AG10803 (cell line): ENCODE measurements at places on chromosomes 2 and 18.

- no peak for DNase-seq
These were observed 25.8 kb upstream of the SOS1 start for GRCh38 chr2:39146630-39147029.

GRCh38 chr2:80291656-80292055 is 12.9 kb downstream of the LRRTM1 start:
- no peak for DNase-seq

GRCh38 chr2:145203891-145204290 is 684.0 kb upstream of the ZEB2 start:
- DNase-seq: no peak

- peak; percentile 96 for DNase-seq
These were observed 115.7 kb upstream of the LRATD1 start for GRCh38 chr2:14516844-14517243.

- no peak for DNase-seq
These were observed 14.6 kb downstream of the RAMP1 start for GRCh38 chr2:237873897-237874551.

DNA sequence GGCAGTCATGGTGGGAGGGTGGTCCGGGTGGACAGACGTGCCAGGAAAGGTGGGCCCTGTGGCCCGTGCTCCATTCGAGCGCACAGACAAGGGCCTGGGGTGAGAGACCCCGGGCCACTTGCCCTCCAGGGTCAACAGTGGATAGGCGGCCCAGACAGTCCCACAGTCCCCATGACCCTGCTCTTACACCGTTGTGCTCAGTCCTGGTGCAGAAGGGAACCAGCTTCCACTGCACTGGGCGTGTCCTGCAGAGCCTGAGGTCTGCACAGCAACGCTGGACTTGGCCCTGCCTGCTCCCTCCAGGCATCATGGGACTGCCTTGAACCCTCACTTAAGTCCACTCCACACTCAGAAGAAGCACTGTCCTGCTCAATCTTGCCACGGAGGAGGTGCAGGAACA is 52.0 kb downstream of the PXDN start:
- no peak for DNase-seq

GRCh38 chr2:19472391-19472978 is 114.1 kb upstream of the OSR1 start:
- DNase-seq: no peak

DNA sequence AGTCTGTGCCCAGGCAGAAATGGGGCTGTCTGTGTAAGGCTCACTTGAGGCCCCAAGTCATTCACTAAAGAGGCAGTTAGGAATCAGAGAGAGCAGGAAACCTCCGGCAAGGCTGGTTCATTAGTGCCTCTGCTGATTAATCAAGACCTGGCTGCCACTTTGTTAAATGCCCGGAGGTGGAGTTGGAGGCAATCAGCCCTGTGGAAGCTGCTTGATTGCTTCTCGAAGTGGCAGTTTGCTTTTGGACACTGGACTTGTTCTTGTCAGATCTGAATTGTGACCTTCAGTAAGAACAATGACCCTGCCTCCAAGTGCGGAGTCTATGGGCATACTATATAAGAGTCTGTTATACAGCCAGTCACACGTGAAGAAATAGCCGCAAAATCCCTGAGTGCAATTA is 183.9 kb upstream of the LINC00305 start:
- DNase-seq: no peak

DNA sequence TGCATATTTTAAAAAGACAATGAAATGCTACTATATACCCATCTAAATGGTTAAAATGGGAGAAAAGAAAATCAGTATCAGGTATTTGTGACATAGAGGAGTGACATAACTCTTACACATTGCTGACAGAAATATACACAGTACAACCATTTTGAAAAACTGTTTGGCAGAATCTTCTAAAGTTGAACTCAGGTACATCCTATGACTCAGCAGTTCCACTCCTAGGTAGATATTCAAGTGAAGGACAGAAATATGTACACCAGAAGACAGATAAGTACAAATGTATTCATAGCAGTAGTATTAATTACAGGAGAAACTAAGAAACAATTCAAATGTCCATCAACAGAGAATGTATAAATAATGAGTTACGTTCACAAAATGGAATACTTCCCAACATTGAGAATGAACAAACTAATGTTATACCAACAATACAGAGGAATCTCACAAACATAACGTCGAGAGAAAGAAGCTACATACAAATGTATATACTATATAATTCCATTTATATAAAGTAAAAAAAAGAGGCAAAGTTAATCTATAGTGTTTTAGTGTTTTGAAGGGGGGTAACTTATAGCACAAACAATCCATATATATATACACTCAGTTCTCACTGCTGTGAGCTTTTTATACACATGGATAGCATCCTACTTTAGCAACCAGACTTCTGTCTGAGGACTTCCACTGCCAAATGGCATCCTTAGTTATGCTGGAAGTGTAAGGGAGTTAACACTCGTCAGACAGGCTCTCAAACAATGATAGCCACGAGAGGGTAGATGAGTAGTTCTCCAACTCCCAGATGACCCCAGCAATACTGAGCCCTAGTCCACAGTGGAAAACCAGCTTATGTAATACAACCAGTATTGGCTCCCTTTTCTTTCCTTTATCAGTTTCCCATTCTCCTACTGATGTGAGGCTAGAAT is 172.5 kb downstream of the NBAS start:
- DNase-seq: no peak

DNA sequence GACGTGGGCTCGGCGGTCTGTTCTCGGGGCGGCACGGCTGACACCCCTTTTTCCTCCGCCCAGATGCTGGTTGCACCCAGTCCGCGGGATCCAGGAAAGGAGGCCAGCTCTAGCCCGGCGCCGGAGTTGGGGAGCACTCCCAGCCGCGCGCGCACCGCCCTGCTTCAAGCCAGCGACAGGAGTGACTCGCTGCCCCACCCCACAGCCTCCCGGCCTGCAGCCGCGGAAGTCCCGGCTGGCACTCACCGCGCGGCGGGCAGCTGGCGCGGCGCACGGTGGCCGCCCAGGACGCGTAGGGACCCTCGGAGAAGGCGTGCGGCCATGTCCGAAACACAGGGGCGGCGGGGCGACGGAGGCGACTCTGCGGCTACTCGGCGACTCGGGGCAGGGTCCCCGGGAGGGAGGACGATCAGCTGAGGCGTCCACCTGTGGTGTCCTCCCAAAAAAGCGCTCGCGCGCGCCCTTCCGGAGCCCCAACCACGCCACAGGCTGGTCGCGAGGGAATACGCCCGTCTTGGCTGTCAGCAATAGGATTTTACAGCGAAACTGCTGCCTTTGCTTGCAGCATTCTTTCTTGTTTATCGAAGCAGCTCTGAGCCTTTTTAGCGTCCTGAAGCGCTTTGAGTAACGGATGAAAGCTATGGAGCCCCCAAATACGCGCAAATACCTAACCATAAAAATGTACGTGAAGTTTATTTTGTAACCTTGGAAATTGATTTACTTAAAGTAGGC is at the start of gene ACADL:
ACADL (minus strand) TSS at position 507 of the 732 bp plus-strand sequence; CDS start at position 323, 184 bp downstream.
- DNase-seq: peak; percentile 16

GRCh38 chr2:132037527-132038178 is 124.1 kb downstream of the ANKRD30BL start:
- no peak for DNase-seq

DNA sequence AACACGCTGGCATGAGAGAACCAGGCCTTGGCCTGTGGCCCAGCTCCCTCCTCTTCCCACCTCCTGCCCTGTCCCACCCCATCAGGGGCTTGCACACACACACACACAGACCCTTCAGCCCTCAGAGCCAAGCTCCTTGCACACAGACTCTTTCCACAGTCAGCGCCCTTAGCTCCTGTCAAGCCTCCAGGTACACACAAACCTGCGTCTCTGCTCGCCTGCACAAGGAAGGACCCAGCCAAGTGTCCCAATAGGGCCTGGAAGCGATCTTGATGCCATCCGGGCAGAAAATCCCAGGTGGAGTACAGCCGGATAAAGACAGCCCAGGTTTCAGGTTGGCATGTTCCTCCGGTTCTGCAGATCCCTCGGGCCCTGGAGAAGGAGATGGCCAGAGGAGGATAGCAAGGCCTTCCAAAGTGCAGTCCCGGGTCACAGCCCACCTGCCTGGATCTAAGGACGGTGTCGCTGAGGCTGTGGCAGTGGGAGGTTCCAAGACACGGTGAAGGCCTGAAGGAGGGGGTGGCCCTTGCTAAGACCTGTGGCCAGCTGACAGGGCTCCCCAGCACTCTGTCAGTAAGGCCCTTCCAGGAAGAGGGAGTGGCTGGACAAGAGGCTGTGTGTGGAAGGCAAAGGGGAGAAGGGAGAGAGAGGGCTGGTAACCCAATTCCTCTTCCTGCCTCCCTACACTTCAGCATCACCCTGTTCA is 18.5 kb upstream of the STEAP3 start:
- DNase-seq: no peak

DNA sequence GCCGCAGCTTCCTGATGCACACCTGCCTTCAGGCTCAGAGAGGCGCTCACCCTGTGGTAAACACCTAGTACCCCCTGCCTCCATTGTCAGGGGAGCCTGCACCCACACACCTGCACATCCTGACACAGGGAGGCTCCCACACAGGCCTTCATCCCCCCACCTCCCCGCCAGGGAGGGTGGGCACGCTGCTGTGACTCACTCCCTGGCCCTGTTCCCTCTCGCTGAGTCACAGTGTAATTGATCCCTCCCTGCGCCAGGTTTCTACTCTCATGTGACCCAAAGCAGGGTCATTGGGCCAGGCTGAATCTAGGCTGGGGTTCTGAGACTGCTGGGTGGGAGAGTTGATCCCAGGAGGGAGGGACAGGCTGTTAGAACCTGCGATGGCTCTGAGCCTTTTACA is 8.5 kb upstream of the CELF4 start:
- no peak for DNase-seq

DNA sequence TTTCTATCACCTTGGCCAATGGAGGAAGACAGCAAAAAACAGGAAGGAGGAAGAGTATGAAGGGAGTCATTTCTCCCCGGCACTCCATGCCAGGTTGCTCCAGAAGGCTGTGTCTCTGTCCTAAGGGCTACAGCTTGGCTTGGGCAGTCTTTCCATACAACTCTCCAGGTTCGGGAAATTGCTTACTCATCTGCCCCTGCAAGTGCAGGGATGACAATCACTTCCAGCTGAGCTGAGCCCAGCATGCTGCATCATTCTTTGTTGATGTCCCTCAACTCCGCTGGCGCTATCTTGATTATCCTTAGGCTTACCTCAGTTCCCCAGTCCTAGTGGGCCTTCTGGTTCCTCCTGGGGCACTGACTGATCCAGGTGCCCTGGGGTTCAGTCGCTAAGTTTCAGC is 86.9 kb upstream of the COPS8 start:
- DNase-seq: no peak

DNA sequence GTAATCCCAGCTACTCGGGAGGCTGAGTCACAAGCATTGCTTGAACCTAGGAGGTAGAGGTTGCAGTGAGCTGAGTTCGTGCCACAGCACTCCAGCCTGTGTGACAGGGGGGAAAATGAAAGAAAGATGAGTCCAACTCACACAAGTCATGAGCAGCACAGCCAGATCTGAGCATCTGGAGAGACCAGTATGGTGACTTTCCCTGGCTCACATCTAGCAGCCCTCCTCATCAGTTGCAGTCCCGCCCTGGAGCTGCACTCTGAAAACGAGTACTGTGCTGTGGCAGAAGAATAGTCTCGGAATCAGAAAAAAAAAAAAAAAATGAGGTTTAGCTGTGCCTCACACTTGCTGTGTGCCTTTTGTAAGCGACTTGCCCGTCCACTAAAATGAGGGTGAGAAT is 74.4 kb upstream of the TRIB2 start:
- DNase-seq: no peak

GRCh38 chr2:113157118-113157896 is 16.5 kb upstream of the PSD4 start:
- DNase-seq: no peak

DNA sequence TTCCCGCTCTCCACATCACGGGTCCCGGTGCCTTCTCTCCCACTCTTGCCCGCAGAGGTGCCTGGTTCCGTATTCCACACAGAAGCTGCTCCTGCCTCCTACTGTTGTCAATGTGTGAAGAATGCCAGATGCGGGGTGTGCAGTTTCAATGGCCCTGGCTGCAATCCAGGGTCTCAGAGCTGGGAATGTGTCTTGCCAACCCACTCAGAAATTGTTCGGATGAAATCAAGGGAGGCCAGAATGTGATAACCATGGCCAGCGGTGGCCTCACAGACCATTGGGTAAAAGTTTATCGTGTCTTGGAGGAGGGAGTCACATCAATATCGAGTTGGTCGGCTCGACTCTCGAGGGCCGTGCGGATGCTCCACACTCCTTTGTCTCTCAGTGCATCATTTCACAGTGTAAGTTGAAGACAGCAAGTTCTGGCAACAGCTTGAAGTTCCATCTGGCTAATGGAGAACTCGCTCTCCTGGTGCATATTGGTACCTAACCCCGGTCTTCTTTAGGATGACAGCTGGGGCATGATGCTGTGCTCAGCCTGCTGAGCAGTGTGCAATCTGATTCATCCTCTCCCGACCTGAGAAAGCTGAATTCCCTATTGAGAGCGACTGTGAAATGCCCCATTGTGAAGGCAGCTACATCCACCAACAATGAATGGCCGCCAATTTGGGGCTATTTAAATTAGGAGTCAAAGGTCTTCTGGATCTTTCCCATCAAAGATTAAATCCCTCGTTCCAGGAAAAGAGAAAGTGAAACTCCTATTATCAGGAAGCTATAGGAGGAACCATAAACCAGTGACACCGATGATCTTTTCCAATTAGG is 389.0 kb downstream of the SOX11 start:
- DNase-seq: no peak
